Stimulated activated CD4-positive, alpha-beta T cell treated with anti-CD3 and anti-CD28 coated beads, TNF-alpha, amount 100 ng/mL, for 4 hours (primary cell): ENCODE measurements at places on chromosomes 7 and 10.

- DNase-seq = no peak
These were observed 8.3 kb downstream of the EN2 start for GRCh38 chr7:155466142-155466813.

GRCh38 chr10:35470925-35471315, 134.2 kb upstream of the GJD4 start:
- no peak for DNase-seq

DNA sequence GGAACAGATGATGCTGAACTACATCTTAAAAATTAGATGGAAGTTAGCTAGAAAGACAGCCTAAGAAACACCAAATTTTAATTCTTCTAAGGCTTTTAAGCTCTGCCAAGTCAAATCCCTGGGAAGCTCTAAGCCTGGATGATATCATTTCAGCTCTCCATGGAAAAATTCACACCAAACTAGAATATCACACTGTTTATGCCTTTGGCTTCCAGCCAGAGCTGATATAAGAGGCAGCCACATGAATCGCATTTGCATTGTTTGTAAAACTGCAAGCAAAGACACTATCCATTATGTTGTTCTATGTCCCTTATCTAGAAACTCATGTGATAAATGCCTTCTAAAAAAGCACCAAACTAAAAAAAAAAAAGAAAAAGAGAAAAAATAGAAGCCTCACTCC, 430.4 kb downstream of the GRID1 start:
- no peak for DNase-seq

DNA sequence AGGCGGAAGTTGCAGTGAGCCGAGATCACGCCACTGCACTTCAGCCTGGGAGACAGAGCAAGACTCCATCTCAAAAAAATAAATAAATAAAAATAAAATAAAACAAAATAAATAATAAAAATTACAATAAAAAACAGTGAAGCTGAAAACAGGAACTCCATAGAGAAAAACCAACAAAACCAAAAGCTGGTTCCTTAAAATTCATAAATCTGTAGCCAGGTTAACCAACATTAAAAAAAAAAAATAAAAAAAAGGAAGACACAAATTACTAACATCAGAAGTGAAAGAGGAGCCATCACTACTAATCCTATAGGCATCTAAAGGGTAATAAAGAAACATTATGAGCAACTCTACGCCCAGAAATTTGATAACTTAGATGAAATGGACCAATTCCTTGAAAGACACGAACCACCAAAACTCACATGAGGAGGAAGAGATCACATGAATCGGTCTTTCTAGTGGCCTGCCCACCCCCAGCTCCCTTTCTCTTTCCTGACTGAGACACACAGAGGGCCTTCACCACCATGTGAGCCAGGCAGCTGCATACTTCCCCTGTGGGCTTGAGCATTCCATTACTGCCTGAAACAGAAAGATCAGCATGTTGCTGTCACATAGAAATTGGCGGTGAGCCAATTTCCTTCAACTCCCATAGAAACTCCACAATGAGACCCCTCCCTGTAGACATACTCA, 208.7 kb downstream of the MAD1L1 start:
- no peak for DNase-seq

DNA sequence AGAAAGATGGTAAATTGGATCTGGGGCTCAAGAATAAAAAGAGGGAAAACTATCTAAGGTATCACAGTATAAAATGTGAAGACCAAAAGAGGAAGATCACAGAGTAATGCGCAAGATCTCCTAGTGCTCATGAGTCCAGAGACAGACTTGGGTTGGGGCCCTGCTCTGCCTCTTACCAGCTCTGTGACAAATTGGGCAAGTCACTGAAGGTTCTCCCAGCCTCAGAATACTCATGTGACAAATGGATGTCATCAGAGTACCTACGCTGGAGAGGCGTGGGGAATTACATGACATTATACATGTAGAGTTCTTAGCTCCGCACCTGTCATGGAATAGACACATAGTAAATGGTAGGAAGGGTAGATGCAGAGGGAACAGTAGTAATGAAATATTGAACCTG, 124.4 kb downstream of the DOCK4 start:
- DNase-seq = no peak

GRCh38 chr10:123717336-123717735, 51.2 kb downstream of the GPR26 start:
- DNase-seq = no peak

GRCh38 chr10:30151581-30152389, 92.4 kb upstream of the JCAD start:
- no peak for DNase-seq

DNA sequence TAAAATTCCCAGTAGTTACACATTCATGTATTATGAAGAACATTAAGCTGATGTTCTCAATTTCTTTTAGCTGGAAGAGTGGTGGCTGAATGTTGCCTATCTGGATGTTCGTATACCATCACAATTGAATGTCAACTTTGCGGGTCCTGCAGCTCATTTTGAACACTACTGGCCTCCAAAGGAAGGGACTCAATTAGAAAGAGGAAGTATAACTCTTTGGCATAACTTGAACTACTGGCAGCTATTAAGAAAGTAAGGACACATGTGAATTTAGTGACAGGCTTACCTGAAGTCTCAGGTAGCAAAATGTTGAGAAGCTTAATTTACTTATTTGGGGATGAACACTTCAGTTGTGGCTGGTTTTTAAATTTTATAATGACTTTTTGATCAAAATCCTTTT, 15.9 kb downstream of the CROT start:
- DNase-seq = no peak

- DNase-seq = no peak
These were observed 375.2 kb upstream of the VWC2 start for GRCh38 chr7:49398236-49398635.

- no peak for DNase-seq
These were observed 179.0 kb upstream of the ADO start for GRCh38 chr10:62625484-62625883.

DNA sequence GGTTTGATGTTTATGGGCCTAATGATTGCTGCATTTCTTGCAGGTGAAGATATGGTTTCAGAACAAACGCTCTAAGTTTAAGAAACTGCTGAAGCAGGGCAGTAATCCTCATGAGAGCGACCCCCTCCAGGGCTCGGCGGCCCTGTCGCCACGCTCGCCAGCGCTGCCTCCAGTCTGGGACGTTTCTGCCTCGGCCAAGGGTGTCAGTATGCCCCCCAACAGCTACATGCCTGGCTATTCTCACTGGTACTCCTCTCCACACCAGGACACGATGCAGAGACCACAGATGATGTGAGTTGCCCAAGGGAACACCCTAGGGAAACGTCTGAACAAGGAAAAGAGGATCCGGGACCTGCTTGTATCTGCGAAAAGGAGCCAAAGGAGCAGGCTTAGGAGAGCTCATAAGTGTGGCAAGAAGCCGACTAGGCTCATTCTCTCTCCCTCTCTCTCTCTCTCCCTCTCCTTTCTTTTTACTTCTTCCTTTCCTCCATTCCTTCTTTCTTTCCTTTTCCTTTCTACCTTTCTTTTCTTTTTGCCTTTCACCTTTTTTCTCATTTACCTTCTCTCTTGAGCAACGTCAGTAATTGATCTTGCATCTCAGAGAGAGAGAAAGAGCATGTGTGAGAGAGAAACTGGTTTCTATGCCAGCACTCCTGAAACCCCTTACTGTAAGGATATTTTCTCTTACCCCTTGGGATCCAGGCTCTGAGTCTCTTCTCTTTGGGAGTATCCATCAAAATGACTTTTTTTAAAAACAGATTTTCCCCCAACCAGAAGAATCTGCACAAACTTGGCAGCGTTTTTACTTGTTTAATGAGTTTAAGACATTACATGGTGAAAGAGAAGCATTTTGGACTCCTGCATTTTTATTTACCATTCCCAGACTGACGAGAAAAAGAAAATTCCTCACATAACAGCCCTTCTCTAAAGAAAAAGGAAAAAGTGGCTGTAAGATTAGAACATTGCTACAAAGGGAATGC, 4.7 kb downstream of the DLX6 start:
- no peak for DNase-seq

GRCh38 chr7:50678586-50678985, 104.1 kb downstream of the GRB10 start:
- no peak for DNase-seq

DNA sequence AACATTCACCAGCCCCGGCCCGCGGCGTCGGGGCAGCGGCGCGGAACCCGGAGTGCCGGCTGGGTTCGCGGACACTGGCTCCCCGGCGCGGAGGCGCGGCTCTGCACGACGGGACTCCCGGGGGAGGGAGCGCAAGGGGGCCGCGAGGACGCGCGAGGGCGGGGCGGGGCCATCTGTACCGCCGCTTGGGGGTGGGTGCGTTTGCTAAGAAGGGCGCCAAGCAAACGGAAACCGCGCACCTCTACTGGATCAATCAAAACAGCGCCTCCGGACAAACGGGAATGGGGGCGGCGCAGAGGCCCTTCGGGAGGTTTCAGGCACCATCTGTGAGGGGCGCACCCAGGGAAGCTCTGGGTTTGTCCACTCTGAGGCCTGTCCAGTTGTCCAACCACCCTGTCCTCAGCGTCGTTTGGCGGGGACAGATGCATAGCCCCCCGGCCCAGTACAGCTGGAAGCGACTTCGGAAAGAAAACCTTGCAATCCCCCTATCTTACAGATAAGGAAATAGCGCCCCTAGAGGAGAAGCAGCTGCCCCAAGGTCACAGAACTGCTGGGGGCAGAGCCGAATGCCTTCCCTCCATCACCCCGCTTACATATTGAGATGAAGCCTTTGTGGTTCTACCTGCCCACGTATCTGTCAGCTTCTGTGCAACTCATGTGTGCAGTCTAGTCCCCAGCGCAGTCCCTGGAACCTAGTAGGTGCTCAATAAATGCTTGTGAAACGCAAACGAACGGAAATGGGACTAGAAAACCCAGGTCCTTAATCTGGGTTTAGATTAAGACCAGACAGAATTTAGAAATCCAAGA, 10.7 kb upstream of the SLIT1 start:
- DNase-seq = peak; percentile 42

DNA sequence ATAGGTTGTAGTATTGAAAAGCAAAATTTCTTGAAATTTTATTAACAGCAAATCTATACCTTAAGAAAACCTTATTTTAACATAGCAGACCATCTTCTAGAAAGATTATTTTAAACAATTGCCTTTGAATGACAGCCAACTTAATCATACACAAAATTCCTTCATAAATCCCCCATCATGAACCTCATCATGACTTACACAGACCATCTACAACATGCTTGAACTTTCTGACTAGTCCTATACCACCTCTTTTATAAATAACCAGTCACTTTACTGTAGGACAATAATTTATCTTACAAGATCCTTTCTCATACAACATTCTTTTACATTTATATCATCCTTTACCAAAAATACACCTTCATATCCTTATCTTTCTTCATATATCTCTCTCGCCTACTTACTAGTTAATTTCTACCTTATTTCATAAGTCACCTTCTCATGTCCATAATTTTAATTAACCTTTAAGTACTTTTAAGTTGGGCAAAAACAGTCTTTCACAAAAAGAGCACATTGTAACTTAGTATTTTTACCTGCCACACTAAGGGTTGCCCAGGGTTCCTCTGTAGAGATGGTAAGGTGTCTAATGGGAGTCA, 16.6 kb upstream of the PTN start:
- DNase-seq = no peak

DNA sequence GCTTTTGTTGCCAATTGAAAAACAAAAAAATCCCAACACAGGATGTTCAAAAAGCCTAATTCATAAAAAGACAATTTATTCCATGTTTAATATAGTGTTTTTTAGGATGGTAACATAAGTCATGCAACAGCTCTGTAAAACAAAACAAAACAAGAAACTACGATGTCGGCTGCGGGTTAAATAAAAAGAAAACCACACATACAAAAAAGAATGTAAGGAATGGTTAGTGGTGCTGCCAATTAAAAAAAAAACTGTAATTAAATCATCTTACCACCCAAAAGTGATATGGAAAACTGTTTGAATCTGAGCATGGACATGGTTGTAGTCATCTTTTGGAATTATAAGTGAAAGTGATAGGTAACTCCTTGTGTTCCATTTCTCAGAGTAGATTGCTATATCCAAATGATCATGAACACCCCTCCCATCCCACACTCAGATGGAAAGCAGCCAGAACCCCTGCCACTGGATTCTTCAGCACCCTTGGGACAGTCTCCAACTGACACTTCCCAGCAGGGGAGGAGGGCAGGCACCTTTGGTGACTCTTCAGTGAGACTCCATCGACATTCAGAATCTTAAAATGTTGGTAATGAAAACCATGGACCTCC, 14.3 kb upstream of the DAGLB start:
- DNase-seq = no peak

- DNase-seq = no peak
These were observed 14.8 kb downstream of the USP54 start for GRCh38 chr10:73576178-73576889.

- no peak for DNase-seq
These were observed 51.0 kb upstream of the OSBPL3 start for GRCh38 chr7:25031007-25031406.

GRCh38 chr7:158763454-158764033, 58.9 kb upstream of the NCAPG2 start:
- no peak for DNase-seq

GRCh38 chr10:112335111-112335867, 38.6 kb upstream of the ACSL5 start:
- DNase-seq = no peak

GRCh38 chr10:26799342-26799741, 61.4 kb downstream of the ABI1 start:
- no peak for DNase-seq

GRCh38 chr7:29071203-29071874, 75.0 kb downstream of the CPVL start:
- DNase-seq = no peak

GRCh38 chr7:132162556-132163144, 413.6 kb downstream of the PLXNA4 start:
- DNase-seq = no peak

DNA sequence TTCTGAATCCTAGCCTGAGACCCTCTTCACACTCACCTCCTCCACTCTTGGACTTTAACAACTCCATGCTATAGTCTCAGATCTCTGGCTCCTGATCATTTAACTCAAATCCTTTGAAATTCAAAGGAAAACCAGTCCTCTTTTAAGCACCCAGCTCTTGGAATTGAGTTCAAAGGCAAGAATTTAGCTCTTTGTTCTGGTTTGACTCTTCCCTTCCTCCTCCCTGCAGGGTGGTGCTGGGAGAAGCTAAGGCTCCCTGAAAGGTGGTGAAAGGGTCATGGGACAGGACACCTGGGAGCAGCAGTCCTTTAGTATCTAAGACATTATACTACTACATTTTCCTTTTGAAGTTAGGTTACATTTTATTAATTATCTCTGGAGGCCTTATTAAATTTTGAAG, 259.4 kb downstream of the CCSER2 start:
- no peak for DNase-seq

GRCh38 chr7:141355032-141355431, 196.2 kb upstream of the AGK start:
- DNase-seq = no peak

- no peak for DNase-seq
These were observed 33.4 kb upstream of the OPTN start for GRCh38 chr10:13066527-13066926.
